ENCODE measurements at places on chromosomes 3 and 15.

- no peak for DNase-seq
These were observed 28.1 kb downstream of the NKIRAS1 start for GRCh38 chr3:23888617-23889228.

- DNase-seq, result no peak
These were observed 41.9 kb downstream of the NDUFB4 start for GRCh38 chr3:120637851-120638559.

- DNase-seq, result no peak
These were observed 17.2 kb downstream of the TNFAIP8L3 start for GRCh38 chr15:51077221-51078153.

GRCh38 chr3:53780806-53781205 is 65.4 kb downstream of the CHDH start:
- DNase-seq, result no peak

DNA sequence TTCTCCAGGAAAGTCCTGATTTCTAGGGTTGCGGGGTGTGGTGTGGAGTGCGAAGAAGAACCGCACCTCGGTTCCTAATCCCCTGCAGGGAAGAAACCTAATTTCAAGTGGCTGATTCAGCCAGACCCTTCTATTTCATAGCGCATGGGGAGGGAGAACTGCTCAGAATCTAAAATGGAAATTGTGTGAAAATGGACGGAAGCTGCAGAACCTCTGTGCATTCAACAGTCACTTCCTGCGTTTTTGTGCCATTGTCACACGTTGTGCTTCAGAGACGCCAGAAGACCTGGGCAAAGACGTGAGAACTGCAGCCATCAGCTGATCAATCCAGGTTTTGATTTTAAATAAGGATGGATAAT is 1.2 kb downstream of the SIDT1 start:
- DNase-seq, result no peak

DNA sequence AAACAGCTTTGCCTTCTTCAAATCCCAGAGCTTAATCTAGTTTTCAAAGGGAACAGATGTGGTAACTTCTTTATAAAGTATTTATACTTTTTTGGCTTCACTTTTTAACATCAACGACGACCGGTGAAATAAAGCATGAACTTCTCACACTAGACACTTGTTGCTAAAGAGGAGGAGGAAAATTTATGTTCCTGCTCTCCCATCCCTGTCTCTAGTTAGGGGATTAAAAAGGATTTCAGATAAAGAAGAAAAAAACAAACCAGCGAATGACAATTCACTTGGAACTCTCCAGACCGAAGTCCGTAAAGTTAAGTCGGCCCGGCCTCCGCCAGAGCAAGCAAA is 672 bp downstream of the NEDD4 start:
- DNase-seq, result no peak

GRCh38 chr15:92102395-92102755 is 248.9 kb downstream of the SLCO3A1 start:
- no peak for DNase-seq

DNA sequence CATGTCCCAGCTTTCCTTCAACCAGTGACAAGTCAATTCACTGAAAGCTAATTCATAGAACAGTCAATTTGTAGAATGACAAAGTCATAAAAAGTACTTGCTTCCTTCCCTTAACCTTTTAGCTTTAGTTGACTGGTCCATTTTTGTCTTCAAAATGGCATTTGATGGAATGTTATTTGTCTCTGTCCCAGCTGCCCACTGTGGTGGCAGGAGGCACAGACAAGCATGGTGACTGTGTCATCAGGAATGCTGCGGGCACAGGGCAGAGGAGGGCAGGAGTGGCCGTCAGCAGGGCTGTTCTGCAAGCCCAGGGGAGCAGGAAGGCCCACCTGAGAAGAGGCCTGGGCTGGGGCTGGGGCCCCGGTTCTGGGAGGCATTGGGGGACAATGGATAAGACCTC is 10.0 kb downstream of the IQSEC1 start:
- no peak for DNase-seq

DNA sequence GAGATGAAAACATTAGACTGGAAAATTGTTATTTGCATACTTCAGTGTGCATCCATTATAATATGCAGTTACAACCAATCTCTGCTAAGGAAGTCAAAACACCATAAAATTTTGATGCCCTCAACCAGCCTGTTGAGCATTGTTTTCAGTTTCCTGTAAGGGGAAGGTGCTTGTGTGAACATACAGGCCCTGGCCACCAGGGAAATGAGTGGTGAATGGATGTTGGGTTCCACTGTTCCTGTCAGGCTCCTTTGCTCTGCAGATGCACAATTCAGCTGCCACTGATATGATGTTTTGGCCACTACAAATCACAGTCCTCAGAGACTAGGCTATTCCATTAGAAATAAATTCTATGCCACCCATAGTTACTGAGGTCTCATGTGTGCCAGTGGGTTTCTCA is 184.6 kb downstream of the SYNPR start:
- DNase-seq, result no peak

GRCh38 chr3:129536374-129536667 is 6.7 kb upstream of the H1-8 start:
- DNase-seq, result no peak

GRCh38 chr15:79990280-79990996 is 19.4 kb upstream of the BCL2A1 start:
- no peak for DNase-seq

DNA sequence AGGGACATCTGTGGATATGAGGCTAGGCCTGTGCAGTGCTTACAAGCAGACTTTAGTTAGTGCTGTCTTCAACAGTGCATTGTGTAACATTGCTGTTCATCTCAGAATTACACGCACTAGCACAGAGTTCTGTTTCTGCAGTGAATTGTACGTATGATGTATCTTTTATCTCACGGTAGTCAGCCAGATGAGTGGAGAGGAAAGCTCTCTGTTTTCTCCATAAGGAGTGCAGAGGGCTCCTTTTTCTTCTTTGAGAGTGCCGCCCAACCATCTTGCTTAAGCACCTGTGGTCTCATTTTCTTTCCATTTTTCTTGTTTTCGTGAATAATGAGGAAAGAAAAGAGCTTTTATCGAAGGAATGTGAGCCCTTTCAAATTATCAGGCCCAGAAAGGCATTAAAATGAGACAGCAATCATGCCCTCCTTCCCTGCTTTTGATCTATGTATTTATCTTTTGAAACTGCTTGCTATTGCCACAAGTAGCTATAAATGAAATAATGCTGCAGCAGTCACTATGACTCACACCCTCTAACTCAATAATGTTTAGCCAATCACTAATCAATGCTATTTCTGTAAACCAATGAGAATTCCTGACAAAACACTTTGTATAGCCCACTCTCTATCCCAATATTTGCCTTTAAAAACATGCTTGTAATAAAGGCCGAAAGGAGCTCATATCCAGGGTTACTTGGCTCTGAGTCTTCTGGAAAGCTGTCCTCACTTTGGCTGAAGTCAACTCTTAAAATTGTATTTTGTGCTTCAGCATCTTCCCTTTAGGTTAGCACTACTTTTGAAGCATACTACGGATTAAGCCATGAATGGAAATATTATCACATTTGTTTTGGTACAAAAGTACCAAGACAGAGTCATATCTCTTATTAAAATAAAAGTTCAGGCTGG is 226.0 kb upstream of the P2RY1 start:
- no peak for DNase-seq

DNA sequence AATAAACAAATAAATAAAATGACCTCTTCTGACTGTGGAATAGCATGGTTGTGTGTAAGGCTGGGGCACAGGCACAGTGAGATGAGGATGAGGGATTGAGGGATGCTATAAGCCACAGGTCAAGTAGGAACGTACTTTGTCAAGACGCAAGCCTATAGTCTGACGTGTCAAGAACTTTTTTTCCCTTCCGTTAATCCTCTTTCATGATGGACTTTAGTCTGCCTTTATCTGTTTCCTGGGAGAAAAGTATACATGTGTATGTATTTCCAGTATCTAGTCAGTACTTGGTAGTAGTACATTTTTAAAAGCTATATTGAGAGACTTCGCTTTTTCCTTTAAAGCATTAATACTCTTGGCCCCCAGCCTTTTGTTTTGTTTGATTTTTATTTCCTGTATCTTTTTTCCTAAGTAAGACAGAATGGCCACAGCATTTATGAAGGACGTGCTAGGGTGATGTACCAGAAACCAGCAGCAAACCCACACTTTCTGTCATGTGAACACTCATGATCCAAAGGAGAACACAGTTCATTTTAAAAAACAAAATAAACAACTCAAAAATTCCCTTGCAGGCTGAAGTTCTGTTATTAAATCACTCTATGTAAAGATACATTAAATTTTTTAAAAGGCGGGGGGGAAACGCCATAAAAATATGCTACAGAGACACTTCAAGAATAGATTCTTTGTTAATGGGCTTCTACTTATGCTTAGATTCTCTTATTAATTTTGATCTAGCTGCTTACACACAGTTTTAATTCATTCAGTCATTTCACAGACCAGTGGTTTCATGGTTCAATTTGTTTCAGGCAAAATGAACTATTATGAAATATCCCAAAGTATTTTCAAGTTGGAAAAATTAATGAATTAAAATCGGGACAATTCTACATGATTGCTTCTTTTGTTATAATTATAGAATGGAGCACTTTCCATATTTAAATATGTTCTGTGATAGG is 114.7 kb downstream of the SNRK start:
- DNase-seq, result no peak

- no peak for DNase-seq
These were observed 404.7 kb upstream of the PPP2R3A start for GRCh38 chr3:135560847-135561246.

DNA sequence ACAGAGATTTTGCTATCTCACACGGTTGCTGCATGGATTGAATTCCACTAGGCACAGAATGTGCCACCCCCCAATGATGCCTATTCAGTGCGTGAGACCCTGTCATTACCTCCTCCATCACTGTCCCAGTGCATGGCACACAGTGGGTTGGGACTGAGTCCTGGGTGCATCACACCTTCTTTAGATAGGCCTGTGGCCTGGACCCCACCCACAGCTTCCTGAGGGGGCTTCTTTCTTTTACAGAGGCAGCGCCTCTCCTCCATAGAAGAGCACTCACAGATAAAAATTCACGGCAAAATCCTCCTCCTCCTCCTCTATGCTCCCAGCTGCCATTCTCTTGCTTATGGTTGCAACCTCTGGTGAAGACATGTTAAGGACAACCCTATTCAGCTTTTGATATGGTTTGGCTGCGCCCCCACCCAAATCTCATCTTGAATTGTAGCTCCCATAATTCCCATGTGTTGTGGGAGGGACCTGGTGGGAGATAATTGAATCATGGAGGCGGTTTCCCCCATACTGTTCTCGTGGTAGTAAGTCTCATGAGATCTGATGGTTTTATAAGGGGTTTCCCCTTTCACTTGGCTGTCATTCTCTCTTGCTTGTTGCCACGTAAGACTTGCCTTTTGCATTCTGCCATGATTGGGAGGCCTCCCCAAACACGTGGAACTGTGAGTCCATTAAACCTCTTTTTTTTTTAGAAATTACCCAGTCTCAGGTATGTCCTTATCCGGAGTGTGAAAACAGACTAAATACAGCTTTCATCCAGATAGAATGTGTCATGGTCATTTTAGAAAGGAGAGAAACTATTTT is 147.6 kb downstream of the KLF13 start:
- DNase-seq, result no peak

GRCh38 chr3:22231061-22231460 is 480.1 kb upstream of the ZNF385D start:
- DNase-seq, result no peak

DNA sequence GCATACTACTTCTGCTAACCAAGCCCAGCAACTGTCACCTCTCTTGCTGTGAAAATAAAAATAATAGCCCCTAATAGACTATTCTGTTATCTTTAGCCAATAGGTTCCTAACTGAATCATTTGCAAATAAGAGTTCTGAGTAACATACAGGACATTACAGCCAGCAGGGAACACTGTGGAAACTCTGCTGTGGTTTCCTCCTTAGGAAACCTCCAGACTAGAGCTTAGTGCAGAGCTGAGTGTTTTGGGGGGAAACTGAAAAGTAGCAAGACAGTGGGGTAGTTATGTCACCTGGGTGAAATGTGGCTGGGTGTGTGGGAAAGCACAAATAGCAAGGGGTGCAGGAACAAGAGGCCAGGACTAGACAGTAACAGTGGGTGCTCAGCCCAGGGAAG is 32.4 kb downstream of the DZIP1L start:
- no peak for DNase-seq

DNA sequence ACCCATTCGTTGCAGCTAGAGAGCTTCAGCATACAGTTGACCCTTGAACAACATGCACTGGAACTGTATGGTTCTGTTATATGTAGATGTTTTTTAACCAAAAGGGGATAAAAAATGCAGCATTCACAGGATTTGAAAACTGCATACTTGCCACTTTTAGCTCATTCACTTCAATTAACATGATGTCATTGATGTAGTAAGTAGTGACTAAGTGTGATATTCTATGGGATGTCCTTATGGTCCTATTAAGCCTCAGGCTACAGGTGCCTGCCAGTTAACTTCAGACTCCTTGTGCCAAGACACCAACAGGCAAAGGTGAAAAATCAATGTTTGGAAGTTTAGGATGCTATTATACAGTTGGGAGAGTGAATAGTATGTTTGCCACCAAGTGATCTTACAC is 553.6 kb upstream of the NECTIN3 start:
- DNase-seq, result no peak

DNA sequence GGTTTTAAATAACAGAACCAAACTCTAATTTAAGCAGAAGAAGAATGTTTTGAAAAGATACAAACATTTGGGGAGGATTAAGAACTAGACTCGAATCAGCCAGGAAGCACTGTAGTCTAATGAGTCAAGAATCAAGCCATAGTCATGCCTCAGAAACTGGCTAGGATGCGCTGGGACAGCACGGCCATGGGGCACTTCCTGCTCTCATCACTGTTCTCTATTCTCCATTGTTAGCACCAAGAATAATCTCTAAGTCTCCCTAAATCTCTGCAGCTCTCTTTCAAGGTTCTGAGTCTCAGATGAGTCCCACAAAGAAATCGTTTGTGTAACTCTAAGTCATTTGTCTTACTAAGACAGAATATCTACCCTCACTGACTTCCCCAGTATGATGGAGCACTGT is 399.0 kb upstream of the KCNMB2 start:
- DNase-seq, result no peak

DNA sequence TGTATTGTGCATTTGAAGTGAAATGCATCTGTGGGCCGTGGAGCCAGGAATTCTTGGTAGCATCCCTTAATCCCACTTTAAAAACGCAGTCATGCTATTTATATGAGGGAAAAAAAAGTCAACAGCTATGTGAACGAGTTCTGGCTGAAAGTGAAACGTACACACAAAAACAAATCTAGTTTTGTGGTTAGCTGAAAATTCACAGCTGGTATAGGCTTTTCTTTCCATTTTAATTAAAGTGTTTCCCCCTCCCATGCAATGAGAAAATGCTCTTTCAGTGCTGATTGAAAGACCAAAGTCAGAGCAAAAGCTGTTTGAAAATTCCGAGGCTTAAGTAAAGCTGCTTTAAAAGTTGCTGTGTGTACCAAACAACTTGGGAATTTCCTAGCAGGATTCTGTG is 297.4 kb downstream of the PLCL2 start:
- no peak for DNase-seq

Measured in NCI-H1105 (cell line).